ENCODE measurements at places on chromosomes 7 and 10.

GRCh38 chr10:110416776-110417711 lies 80.7 kb upstream of the DUSP5 start:
- DNase-seq: no peak

DNA sequence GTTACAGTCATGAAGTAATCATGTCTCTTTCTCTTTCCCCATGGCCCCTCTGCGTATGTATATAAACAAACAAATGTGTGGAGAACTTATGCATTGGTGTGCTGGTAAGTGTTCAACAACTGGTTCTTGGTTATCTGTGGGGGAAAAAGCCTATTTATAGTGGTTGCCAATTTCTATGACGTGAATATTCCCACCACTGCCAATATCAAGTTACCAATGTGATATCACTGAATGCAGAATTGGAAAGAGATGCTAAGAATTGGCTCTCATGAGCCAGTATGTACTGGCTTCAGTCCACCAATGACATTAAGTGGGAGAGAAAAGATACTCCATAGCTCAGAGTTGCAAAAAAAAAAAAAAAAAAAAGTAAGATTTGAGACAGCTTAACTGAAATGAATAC lies 399.7 kb downstream of the REEP3 start:
- DNase-seq: no peak

GRCh38 chr10:31687663-31688482 lies 240.8 kb downstream of the ARHGAP12 start:
- DNase-seq: no peak

DNA sequence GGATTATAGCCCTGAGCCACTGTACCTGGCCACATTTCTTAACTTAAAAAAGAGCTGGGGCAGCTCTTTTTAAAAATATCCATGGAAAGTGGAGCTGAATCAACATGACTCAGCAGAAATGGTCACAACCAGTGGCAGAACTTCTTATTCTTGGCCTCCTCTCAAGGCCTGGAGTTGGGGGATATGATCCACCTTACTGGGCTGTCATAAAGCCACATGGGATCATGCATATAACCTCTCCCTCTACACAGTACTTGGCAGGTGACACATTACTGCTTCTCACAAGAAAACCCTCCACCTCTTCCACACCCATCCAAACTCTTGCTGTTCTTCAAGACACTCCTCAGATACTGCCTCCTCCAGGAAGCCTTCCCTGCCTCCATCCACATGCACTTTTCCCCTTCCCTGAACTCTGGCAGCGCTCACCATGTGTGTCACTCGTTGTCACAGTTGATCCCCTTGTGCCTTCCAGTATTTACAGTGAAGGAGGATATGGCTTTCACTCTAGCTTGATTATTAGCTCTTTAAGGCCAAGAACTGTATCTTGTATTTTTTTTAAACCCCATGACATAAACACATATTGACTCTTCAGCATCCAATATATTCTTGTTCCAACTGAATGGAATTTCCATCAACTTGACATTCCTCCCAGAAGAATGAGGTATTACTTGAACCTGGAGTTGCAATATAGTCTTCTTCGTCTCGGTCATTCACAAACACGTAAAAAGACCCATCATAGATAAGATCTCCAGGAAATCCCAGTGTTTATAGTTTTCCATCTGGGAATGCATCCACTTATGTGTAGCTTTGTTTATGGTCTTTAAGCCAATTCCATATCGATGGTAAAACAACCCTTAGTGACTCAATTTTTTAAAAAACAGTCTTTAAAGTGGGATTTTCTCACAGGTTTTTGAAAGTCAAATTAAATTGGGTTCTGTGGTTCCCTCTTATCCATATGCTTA lies 85.5 kb downstream of the TBXAS1 start:
- DNase-seq: no peak

- no peak for DNase-seq
Observed at GRCh38 chr10:71739358-71739900, 19.9 kb upstream of the C10orf105 start.
